ENCODE measurements at places on chromosomes 4 and X.

DNA sequence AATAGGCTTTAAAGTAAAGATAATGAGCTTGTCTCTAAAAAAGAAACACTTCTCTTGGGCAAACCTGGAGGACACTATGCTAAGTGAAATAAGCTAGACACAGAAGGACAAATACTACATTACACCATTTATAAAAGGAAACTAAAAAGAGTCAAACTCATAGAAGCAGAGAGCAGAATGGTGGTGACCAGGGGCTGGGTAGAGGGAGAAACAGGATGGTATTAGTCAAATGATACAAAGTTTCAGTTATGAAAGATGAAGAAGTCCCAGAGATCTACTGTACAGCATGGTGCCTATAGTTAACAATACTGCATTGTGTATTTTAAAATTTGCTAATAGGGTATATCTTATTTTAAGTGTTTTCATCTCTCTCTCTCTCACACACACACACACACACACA is 28.5 kb downstream of the ACSL4 start:
- no peak for DNase-seq

DNA sequence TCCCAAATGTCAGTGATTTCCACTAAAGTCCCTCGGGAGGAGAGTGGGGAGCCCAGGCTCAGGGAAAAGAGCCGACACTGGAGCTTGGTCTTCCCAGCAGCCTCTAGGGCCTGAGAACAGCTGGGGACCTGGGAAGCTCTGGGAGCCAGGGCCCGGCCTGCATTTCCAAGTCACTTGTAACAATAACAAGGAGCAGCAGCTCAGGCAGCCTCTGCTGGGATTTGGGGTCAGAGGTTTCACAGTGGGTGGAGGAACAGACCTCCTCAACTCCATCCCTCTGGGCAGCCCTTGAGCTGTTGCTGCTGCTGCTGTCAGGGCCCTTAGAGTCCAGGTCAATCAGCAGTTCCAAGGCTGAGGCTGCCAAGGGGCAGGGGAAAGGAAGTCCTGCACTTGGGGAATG is 11.1 kb downstream of the STARD8 start:
- DNase-seq, result no peak

GRCh38 chr4:88359558-88359957 is 19.1 kb upstream of the HERC6 start:
- DNase-seq, result no peak

- peak; percentile 23 for DNase-seq
These were observed 2.3 kb upstream of the RGS12 start for GRCh38 chr4:3290476-3290875.

DNA sequence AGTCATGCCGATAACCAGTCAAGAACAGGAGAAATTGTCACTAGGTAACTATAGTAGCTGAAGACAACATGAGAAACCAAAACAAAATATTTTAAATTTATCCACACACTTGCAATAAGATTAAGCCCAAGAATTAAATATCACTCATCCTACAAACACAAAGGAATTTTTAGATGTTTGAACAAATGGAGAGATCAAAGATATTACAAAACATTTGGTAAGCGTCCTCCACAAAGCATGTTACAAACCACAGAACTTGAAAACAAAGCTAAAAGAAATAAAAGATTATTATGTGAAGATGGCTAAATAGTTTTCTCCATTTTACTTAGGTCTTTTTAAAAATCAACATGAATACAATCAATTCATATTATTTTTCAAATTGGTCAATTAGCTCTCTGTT is 631.9 kb upstream of the INTU start:
- no peak for DNase-seq

GRCh38 chrX:106780664-106781377 is 21.7 kb upstream of the TBC1D8B start:
- no peak for DNase-seq

- DNase-seq, result no peak
These were observed 1461.1 kb downstream of the TECRL start for GRCh38 chr4:62948108-62948507.

- DNase-seq, result no peak
These were observed 282.6 kb upstream of the PPARGC1A start for GRCh38 chr4:24172406-24172805.

- no peak for DNase-seq
These were observed 260.9 kb downstream of the DCHS2 start for GRCh38 chr4:154230723-154231122.

GRCh38 chr4:145179281-145179860 is 1.0 kb downstream of the OTUD4 start:
- no peak for DNase-seq

DNA sequence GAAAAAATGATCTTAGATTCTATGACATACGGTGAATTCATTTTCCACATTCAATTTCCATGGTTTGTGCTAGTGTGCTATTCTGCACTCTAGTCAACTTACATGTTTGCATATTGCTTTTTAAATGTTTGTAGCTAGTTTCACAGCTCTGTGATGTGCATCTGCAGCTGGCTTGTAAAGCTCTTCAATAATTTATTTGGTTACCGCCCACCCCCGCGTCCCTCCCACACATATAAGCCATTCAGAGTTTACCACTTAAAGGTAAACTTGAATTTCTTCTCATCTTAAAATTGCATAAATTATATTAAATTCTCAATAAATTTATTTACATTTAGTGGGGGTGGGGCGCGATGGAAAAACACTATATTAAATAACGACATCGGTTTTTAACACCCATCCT is 291 bp upstream of the NBDY start:
- peak; percentile 57 for DNase-seq

GRCh38 chrX:115958687-115959359 is 211.7 kb upstream of the AGTR2 start:
- DNase-seq, result no peak

DNA sequence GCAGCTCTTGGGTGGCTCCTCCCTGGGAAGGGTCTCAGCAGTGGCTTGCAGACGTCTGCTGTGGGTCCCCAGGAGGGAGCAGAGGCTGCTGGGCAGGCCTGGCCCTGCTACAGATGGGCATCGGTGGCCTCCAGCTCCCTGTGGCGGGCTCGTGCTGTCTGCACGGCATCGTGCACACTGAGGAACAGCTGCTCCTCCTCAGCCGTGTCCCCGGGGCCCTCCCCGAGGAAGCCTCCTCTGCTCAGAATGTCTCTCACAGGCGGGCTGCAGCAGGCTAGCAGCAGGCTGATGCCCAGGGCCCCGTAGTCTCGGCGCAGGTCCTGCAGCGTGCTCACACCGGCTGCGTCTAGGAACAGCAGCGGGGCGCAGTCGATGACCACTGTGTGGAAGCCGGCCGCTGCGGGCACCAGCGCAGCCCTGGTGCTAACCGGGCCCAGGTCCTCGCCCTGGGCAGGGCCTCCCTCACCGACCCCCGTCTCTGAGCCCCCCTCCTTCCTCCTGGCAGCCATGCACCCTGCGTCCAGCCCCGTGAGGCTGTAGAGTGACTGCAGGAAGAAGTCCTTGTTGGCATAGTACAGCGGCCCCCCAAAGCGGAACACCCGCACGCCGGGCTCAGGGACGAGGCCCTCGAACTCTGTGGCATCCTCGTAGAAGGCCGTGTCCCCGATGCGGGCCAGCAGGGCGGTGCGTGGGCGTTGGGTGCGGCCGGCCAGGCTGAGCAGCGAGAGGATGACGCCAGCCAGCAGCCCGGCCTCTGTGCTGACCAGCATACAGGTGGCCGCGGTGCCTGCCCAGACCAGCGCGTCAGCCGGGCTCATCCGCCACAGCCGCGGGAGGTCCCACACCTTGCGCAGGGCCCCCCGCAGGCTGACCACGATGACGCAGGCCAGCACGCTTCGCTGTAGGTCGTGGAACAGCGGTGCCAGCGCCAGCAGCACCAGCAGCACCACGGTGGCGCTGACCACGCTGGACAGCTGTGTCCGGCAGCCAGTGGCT is 2.2 kb downstream of the IDUA start:
- no peak for DNase-seq

DNA sequence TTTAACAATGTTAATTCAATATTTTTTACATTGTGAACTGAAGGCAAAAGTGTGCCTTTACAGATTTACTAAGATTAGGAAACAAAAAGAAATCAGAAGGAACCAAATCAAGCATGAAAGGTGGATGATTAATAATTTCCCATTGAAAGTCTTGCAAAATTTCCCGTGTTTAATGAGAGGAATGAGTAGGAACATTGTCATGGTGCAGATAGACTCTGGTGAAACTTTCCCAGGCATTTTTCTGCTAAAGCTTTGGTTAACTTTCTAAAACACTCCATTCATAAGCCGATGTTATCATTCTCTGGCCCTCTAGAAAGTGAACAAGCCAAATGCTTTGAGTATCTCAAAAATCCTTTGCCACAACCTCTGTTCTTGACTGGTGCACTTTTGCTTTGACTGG is 1522.8 kb upstream of the PABPC4L start:
- DNase-seq, result no peak

DNA sequence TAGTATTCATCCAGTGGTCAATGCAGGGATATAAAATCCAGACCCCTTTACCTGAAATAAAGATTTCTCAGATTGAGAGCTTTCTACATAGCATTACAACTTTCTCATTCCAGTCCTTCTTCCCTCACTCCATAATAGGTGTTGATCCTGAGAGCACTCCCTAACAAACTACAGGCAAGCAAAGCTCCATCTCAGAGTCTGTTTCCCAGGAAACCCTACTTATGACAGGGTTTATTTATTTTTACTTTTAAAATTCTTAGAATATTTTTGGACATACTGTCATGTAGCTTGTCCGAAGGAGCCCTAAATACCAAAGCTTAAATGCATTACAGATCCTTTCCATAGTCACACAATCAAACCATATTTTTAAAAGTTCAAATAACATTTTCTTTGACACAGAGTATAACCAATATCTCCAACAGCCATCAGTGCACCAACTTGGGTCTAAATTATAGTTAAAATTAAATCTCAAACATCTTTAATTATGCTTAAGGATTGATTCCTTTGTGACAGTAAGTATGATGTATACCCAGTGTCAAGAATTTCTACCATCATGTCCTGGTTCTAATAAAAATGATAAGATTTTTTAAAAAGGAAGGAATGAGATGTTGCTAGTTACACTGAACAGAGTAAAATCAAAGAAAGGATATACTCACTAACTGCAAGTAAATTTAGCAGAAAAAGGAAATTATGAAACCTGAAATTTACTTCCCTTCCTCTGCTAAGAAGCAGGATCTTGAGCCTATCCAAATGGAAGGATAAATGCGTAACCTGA is 580.4 kb upstream of the ADGRL3 start:
- no peak for DNase-seq

DNA sequence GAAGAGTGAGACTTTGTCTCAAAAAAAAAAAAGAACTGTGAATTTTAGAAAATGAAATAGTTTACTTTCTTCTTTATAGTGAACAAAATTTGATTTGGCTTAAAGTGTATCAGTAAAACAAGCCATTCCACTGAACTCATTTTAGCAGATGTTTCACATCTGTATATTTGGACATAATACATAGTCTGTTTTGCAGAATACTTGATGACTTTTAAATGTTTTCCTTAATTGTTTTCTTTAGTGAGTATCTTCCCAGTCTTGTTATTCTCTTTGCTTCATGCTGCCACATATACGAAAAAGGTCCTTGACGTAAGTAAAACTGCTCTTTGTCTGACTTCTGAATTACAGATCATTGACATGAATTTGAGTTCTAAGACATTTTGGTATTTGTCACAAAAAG is 8.3 kb downstream of the TMEM33 start:
- DNase-seq, result no peak

- DNase-seq, result no peak
These were observed 72.3 kb downstream of the TMEM47 start for GRCh38 chrX:34584781-34585180.

GRCh38 chr4:2968381-2968780 is 5.0 kb downstream of the GRK4 start:
- DNase-seq, result no peak

DNA sequence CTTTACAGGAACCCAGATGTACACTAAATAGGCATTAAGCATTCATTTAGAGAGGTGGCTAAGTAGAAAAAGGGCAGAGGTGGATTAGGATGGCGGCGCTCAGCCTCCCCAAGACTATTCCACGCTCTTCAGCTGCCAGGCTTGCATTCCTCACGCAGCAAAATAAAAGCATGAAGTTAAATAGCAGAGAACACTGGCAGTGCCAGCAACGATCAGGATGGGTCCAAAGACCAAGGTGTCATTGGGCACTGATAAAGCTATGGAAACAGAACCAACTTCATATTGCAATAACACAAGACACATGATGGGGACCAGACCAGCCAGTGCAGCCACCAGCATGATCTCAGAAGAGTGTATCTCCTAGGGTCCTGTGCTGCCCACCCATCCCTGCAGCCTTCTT is 42.0 kb downstream of the TMEM156 start:
- DNase-seq, result no peak

GRCh38 chr4:145533001-145533400 is 51.3 kb downstream of the SMAD1 start:
- no peak for DNase-seq

- peak; percentile 21 for DNase-seq
These were observed 25.6 kb downstream of the KDM6A start for GRCh38 chrX:44898411-44899221.

DNA sequence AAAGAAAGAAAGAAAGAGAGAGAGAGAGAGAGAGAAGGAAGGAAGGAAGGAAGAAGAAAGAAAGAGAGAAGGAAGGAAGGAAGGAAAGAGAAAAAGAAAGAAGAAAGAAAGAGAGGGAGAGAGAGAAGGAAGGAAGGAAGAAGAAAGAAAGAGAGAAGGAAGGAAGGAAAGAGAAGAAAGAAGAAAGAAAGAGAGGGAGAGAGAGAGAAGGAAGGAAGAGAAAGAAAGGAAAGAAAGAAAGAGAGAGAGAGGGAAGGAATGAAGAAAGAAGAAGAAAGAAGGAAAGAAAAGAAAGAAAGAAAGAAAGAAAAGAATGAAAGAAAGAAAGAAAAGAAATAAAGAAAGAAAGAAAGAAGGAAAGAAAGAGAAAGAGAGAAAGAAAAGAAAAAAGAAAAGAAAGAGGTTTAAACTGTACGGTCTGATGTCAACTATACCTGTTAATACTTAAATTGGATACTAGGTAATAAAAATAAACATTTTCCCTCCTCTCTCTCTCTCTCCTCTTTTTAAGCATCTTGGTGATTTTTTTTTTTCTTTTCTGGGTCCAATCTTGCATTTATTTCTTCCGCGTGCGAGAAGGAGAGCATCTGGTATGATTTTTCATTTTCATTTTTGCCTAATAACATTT is 93.8 kb downstream of the CRLF2 start:
- DNase-seq, result no peak

- no peak for DNase-seq
These were observed 10.9 kb upstream of the PGM2 start for GRCh38 chr4:37815591-37815990.

- DNase-seq, result no peak
These were observed 740.7 kb downstream of the FAM133A start for GRCh38 chrX:94414746-94415145.

GRCh38 chr4:3302173-3302785 is 9.5 kb downstream of the RGS12 start:
- no peak for DNase-seq

- no peak for DNase-seq
These were observed 17.0 kb upstream of the SLAIN2 start for GRCh38 chr4:48324281-48324680.

DNA sequence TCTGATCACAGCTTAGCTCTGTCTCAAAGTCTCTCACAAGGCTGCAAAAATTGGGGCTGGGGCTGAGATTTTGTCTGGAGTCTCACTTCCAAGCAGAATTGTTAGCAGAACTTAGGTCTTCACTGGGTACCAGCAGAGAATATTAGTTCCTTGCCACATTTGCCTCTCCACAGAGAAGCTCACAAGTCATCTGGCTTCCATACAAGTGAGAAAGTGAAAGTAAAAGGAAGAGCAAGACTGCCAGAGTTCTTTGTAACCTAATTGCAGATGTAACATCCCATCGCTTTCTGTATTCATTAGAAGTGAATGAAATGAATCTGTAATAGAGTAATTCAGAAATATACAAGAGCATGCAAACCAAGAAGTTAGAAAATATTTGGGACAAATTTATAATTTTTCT is 624.1 kb upstream of the GNPDA2 start:
- no peak for DNase-seq
